AG04449 (cell line): ENCODE measurements at places on chromosomes 4 and X.

DNA sequence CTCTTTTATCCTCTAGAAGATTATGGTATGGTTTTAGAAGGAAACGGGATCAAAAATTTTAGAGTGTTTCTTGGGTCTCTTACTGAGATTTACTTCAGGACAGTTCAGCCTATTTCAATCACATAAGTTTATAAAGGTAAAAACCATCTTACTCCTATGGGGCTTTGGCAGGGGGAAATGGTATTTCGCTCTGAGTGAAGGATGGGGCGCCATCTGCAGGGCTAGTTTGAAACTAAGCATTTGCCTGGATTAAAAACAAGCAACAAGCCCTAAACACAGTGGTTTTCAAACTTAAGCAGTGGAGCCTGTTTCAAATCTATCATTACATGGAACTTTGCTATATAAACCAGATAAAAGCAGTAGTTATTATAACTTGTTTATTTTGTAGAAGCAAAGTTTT, 361.5 kb upstream of the FMR1 start:
- no peak for DNase-seq

DNA sequence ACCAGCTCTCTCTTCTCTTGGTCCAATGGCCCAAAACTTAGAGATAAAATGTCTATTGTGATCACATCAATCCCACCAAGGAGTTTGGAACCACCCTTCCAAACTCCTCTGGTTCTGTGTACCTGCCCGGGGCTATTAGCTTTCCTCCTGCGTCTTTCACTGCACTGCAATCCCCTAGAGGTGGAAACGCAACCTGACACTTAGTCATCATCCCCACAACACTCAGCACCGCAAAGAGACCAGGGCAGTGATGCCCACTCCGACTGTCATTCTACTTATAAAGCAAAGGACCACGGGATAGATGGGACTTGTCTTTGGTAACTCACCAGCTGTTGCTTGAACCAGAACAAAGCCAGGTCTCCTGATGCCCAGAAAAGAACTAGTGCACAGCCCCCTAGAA, 22.0 kb downstream of the AFAP1 start:
- no peak for DNase-seq

GRCh38 chr4:575281-576141, 584 bp downstream of the TMEM271 start:
- no peak for DNase-seq

DNA sequence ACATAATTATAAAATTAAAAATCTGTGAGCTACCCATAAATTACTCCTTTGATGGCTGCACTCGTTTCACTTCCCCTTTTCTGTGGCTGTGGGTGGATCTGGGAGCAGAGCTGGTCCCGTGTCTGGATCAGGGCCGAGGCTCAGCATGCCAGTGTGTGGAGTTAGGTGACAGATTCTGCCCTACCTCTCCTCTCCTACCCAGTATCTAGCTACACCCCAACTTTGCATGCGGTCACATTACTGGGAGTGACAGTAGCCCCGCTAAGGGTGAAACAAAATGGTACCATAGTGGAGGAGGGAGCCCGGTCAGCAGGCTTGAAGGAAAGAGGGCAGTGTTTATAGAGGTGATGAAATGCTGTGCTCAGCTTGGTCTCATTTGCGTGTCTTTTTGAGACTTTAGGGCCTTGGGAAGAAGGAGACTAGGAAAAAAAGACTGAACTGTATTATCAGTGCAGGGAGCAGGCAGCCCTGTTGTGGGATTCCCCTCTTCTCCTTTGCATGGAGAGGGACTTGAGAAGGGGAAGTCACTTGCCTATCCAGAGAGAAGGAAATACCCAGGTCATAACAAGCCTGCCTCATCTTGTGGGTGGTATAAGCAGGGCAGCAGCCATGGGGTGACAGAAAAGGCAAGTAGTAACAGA, 48.4 kb downstream of the ARHGAP10 start:
- no peak for DNase-seq

DNA sequence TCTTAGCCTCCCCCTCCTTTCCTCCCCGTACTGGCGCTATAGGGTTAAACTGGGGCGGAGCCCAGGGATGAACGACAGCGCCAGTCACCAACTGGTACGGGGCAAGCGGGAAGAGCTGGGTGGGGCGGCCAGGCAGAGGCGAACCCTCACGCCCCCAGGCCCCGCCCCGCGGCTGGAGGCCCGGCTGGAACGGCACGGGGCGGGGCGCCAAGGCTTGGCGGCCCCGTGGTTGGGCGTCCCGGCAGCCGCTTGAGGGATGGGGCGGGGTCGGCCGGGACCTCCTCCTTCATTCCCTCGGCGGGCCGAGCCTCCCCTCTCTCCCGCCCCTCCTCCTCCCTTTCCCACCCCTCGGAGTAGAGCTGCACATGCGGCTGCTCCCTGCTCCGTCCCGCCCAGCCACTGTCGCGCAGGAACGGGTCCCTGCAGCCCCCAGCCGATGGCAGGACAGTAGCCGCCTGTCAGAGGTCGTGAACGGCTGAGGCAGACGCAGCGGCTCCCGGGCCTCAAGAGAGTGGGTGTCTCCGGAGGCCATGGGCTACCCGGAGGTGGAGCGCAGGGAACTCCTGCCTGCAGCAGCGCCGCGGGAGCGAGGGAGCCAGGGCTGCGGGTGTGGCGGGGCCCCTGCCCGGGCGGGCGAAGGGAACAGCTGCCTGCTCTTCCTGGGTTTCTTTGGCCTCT, at the start of gene EDA:
Gene EDA (plus strand): TSS at position 335 of the 678 bp plus-strand sequence.
- DNase-seq, result no peak

DNA sequence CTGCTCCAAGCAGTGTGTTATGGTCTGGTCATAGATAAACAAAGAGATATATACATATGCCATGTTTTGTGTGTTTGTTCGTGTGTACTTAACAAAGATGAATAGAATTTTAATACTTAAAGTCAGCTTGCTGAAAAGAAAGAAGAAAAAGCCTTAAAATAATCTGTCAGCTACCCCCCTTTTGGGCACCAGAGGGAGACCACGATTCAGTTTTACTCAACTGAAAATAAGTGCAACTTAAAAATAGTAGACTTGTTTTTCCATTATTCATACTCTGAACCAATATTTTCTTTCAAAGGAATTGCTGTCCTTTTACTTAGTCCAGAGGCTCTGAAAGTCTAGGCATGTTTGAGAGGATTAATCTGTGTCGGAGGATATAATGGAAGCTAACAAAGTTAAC, 181.7 kb upstream of the AGTR2 start:
- DNase-seq, result no peak

DNA sequence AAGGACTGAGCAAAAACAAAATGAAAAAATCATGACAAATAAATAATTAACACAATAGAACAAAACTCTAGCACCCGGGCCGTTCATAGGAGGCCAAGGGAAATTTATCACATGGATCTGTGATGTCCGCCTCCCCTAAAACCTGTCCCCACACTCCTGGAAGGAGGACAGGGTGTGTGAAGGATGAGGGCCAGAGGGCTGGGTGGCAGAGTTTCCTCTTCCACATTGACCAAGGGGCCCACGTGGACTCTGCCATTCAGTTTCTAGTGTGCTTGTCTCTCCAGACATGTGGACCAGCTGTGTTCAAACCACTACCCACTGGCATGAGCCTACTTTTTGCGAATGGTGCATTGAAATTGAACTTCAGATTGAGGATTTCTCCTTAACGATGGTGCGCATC, 6.3 kb downstream of the PRRG3 start:
- no peak for DNase-seq

GRCh38 chrX:148609515-148610327, 109.3 kb downstream of the AFF2 start:
- DNase-seq, result no peak

- DNase-seq, result no peak
Observed at GRCh38 chr4:153784166-153784699, 4.7 kb downstream of the SFRP2 start.

DNA sequence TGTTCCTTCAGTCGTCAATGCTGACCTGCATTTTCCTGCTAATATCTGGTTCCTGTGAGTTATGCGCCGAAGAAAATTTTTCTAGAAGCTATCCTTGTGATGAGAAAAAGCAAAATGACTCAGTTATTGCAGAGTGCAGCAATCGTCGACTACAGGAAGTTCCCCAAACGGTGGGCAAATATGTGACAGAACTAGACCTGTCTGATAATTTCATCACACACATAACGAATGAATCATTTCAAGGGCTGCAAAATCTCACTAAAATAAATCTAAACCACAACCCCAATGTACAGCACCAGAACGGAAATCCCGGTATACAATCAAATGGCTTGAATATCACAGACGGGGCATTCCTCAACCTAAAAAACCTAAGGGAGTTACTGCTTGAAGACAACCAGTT, 12.6 kb downstream of the TLR8 start:
- DNase-seq, result no peak

DNA sequence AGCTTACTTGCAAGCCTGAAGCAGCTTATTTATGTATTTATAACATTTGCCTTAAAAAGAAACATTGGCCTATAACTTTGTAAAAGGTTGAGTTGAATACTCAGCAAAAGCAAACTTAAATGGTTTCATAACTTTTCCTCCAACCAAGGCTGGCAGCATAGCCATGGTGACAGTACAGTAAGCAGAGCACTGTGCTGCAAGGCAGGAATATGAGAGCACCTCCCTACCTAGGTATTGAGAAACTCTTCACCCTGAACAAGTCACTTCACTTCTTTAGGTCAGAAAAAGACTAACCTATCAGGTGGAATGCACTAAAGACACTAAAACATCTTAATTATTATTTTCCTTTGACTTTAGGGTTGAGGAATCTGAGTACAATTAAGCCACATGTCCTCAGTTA, 63.9 kb upstream of the GYPA start:
- no peak for DNase-seq

GRCh38 chrX:74523870-74524735, 90.3 kb downstream of the RLIM start:
- no peak for DNase-seq

DNA sequence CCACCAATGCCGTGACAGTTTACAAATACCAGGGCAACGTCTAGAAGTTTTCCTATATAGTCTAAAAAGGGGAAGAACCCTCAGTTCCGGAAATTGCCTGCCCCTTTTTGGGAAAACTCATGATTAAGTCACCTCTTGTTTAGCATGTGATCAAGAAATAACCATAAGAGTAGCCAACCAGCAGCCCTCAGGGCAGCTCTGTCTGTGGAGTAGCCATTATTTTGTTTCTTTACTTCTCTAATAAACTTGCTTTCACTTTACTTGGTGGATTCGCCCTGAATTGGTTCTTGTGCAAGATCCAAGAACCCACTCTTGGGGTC, 20.0 kb upstream of the HOPX start:
- DNase-seq, result no peak

DNA sequence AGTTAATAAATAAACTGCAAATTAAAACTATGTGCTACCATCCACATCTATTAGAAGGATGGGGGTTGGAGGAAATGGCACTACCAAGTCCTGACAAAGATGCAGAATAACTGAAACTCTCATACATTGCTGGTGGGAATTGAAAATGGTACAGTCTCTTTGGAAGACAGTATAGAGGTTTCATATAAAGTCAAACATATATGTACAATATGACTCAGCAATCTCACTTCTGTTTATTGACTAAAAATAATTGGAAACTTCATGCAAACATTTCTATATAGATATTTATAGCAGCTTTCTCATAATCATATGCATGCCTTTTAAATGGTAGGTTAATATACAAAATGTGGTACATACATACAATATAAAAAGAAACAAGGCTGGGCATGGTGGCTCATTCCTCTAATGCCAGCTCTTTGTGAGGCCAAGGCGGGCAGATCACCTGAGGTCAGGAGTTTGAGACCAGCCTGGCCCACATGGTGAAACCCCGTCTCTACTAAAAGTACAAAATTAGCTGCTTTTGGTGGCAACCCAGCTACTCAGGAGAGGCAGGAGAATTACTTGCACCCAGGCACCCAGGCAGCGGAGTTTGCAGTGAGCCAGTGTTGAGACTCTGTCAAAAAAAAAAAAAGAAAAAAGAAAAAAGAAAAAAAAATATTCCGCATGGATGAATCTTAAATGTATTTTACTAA, 225.0 kb upstream of the CXXC4 start:
- no peak for DNase-seq

- DNase-seq, result no peak
Observed at GRCh38 chrX:6666624-6667023, 131.7 kb upstream of the VCX3A start.

GRCh38 chr4:2177443-2178093, 64.4 kb downstream of the HAUS3 start:
- DNase-seq, result no peak

DNA sequence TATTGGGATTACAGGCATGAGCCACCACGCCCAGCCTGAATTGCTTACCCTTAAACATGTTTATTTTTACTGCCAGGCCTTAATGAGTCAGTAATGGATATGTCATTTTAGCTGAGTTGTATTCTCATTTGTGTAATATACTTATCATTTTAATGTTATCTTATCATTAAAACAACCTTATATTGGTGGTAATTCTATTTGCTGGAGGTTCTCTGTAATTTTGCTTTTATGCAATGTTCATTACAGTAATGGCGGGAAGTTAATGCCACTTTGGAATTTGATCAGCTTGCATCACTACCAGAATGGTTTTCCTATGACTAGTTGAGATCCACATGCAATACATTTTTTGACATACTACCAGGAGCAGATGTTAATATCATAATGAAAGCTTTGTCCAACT, 6.3 kb upstream of the PGAM4 start:
- no peak for DNase-seq

DNA sequence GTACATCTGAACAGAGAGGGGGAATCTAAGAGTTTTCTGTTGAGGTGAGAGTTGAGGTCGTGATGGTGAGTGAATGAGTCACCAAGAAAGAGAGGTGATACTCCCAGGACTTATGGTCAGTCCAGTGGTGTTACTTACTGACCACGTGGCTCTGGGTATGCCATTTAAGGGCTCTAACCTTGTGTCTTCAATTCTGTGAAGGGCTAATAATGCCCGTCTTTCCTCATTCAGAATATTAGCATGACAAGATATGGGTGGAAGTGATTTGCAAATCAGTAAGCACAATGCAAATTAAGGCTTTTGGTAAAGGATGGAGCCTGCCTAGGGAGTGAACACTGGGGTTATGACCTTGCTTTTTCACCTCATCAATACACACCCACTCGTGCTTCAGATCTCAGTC, 75.2 kb downstream of the COQ2 start:
- no peak for DNase-seq
